ENCODE measurements at places on chromosomes 2 and 18. TPM values are rescaled to one million over a fixed set of nuclear protein-coding genes. Genes with fewer than 3 reads are reported as not detected.
A peak's percentile ranks its signal among the peaks of the same experiment; 100 is the strongest.

GRCh38 chr2:55391155-55391554, 28.5 kb downstream of the CCDC88A start:
- H3K27ac ChIP-seq = no peak overlapping the region
- H3K27me3 ChIP-seq = no peaks in the 10 kb centered on the region
- no peak overlapping the region for H3K4me3 ChIP-seq
- no peaks in the 10 kb centered on the region for H3K4me1 ChIP-seq
- no peaks in the 10 kb centered on the region for H3K36me3 ChIP-seq

EMX1 gene
- total RNA-seq = not detected

DNA sequence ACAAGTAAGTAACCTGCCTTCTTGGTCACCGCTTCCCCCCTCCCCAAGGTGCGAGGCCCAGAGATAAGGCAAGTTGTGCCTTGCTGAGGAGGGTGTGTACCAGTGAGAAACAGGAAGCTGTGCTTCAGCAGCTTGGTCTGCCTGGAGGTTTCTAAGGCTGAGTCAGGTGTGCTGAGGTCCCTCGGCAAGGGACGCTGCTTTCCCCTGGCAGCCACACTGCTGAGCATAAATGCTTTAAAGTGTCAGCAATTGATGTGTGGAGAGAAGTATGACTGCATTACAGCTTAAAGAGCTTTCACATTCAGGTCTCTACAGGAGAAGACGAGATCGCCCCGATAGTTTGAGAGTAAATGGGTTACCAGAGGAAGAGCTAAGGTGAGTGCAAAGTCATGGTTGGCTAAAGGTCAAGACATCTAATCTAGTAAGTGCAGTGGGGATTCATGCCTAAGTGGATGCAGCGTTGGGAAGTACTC, 86.9 kb downstream of the LIMS1 start:
- H3K36me3 ChIP-seq = peaks cover 22% of the 10 kb centered on the region
- H3K27me3 ChIP-seq = no peaks in the 10 kb centered on the region
- DNase-seq = peak; percentile 86
- H3K4me1 ChIP-seq = peaks cover 76% of the 10 kb centered on the region

D2HGDH gene
- total RNA-seq = 24.6 TPM

- no peak for DNase-seq
- H3K4me3 ChIP-seq = no peak overlapping the region
- H3K4me1 ChIP-seq = peaks cover 10% of the 10 kb centered on the region
- peaks cover 26% of the 10 kb centered on the region for H3K36me3 ChIP-seq
- H3K27me3 ChIP-seq = no peaks in the 10 kb centered on the region
Measured at GRCh38 chr2:190365499-190366204, 22.3 kb downstream of the INPP1 start.

TMEM163 gene
- total RNA-seq = 1.8 TPM

DNA sequence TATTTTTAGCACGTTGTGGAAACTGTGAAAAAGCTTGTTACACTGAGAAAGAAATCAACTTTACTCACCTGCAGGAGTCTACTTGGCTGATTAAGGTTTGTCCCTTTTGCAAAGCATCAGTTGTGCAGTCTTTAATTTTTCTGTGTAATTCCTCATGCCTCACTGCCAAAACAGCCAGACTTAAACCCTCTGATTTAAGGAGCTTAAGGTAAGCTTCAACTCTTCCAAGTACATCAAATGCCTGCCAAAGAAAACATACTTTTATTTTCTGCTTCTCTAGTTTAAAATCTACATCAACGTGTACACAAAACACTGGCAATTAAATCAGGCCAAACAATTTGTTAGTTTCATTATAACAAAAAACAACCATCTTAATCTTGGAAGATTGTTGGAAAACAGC, 98.0 kb upstream of the TTN start:
- H3K36me3 ChIP-seq = no peaks in the 10 kb centered on the region
- no peaks in the 10 kb centered on the region for H3K4me1 ChIP-seq

ONECUT2 gene
- total RNA-seq = not detected

DNA sequence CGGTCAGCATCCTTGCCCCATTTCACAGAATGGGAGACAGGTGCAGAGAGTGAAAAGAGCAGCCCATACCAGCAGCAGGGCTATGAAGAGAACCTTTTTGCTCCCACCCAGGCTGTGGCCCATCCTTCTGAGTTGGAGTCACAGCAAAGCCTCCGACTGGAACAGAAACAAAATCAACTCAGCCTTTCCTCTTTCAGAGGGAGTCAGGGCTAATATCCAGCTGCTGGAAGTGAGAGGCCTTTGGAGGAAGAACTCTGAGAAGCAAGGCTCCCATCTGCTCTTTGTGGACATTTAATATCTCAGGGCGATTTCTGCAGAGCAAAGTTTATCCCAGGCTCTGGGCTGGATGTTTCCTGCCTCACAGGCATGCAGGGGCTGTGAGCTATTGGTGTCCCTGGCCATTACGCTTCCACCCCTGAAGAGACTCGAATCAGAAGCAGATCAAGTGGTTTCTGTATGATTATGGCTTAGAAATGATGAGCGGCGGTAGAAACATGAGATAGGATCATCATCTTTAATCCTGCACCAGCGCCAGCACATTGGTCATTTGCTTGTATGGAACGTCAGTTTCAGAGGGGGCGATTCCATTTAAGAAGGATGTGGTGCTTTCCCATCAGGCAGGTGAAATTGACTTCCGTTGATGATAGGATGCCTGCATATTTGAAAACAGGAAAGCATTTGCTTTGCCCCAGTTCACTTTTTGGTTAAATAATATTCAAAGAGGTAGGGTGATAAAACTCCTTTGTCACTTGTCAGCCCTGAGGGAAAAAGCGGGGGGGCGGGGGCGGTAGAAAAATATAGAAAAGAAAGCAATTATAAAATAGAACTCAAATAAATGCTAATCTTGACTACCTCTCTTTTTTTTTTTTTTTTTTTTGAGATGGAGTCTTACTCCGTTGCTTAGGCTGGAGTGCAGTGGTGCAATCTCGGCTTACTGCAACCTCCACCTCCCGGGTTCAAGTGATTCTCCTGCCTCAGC, 152.4 kb downstream of the LRRC30 start:
- H3K27ac ChIP-seq = no peak overlapping the region
- no peaks in the 10 kb centered on the region for H3K4me1 ChIP-seq
- no peaks in the 10 kb centered on the region for H3K36me3 ChIP-seq
- DNase-seq = no peak
- no peak overlapping the region for H3K4me3 ChIP-seq

HRH4 gene
- total RNA-seq = 0.43 TPM

- no peak overlapping the region for H3K4me3 ChIP-seq
- H3K36me3 ChIP-seq = no peaks in the 10 kb centered on the region
- DNase-seq = no peak
Measured at GRCh38 chr2:42941633-42942176, 149.3 kb upstream of the HAAO start.

CTAGE1 gene
- not detected for total RNA-seq

IL36RN gene
- total RNA-seq = not detected

WDPCP gene
- 4.9 TPM for total RNA-seq

MXD1 gene
- 40.8 TPM for total RNA-seq

GRCh38 chr18:55013685-55014084, 54.4 kb upstream of the CCDC68 start:
- no peak for DNase-seq

DNA sequence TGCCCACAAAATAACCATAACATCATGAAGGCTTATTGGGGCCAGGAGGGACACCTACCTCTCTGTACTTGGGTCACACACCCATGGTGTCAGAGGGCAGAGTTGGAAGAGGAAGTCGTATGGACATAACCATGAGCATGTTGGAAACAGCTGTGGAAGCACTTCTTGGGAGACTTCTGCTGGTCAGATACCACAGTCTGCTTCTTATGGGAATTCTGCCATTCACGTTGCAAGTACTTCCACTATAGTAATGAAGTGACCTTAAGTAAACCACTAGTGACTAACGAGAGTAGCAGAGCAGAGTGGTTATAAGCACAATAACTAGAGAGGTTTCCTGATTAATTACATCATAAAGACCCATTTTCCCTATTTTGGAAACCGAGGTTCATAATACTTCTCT, 61.1 kb upstream of the TFPI start:
- no peak overlapping the region for H3K4me3 ChIP-seq
- no peaks in the 10 kb centered on the region for H3K4me1 ChIP-seq
- no peaks in the 10 kb centered on the region for H3K27me3 ChIP-seq
- H3K36me3 ChIP-seq = no peaks in the 10 kb centered on the region
- no peak for DNase-seq
- H3K27ac ChIP-seq = no peak overlapping the region

DNA sequence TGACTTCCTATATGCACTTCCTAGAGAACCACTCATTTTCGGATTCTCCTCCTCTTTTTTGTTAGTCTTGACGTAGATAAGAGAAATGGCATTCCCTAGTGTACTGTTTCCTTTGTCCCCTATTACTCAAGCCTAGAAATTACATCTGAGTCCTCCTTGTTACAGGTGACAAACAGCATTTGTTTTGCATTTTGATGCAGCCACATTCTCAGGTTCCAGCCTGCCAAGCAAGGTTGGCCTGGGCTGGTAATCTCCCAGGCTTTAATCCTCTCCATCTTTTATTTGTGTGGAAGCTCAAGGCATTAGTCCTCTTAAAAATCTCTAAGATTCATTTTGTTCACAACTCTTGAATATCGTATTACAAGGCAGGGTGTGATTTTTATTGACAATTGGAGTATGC, 318.0 kb upstream of the NRP2 start:
- H3K4me1 ChIP-seq = no peaks in the 10 kb centered on the region
- no peaks in the 10 kb centered on the region for H3K36me3 ChIP-seq
- no peak overlapping the region for H3K27ac ChIP-seq
- H3K4me3 ChIP-seq = no peak overlapping the region
- no peak for DNase-seq
- peaks cover 2% of the 10 kb centered on the region for H3K27me3 ChIP-seq

DNA sequence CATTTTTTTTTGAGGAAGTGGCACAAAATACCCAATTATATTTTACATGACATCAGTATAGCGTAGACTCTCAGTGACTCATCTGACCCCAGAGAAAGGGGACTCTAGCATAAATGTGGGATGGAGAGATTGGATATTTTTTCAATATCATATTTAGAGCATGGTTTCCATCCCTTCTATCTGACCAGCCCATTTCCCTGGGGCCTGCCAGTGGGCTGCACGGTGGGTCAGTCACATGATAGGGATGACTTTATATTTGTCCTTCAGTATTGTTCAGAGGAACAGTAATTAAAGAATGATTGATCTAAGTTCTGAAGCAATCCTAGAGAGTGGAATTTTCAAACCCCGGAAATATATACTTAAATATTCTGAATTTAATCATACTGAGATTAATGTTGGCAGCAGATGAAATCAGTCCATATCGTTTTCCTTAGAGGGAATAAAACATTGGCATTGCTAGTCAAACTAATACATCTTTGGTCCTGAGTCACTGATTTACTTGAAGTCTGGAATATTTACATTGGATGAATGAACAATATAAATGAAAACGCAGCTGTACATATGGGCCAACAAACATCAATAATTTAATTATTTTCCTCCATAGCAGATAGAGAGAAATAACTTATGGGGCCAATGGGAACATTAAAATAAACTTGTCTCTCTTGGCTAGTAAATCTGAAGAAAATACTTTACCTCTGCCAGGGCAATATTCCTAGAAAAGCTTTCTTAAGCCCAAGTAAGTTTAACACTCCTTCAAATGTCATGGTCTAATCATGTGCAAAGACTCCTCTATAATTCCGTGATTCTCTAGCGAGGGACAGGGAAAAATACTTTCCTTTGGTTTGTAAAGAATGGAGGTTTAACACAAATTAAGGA, 563.6 kb upstream of the PKDCC start:
- H3K4me3 ChIP-seq = no peak overlapping the region
- no peaks in the 10 kb centered on the region for H3K27me3 ChIP-seq
- no peak for DNase-seq
- no peak overlapping the region for H3K27ac ChIP-seq
- no peaks in the 10 kb centered on the region for H3K4me1 ChIP-seq
- no peaks in the 10 kb centered on the region for H3K36me3 ChIP-seq

DNA sequence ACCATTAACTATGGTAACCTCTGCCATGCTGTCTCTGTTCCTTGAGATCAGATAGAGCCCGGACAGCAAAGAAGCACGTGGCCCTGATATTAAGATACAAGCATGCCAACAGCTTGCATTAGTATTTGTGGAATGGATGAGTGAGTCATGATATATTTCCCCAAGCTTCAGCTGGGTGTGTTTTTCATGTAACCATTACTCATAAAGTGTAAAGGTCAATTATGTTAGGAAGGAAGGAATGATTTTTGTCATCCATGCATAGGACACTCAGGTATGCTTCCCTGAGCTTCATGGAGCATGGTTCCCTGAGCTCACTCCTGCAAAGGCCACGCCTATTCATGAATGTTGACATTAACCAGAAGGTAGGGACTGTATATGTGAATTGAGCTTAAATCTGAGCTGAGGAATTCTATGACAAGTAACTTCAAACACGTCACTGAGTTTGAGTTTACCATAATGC, 74.6 kb downstream of the ARL4C start:
- peak overlapping the region; percentile 2 for H3K4me3 ChIP-seq
- peaks cover 1% of the 10 kb centered on the region for H3K27me3 ChIP-seq
- H3K27ac ChIP-seq = peak overlapping the region; percentile 99
- peaks cover 25% of the 10 kb centered on the region for H3K36me3 ChIP-seq
- peaks cover 71% of the 10 kb centered on the region for H3K4me1 ChIP-seq

- no peak for DNase-seq
- H3K4me1 ChIP-seq = no peaks in the 10 kb centered on the region
- no peak overlapping the region for H3K4me3 ChIP-seq
- no peak overlapping the region for H3K27ac ChIP-seq
- H3K36me3 ChIP-seq = no peaks in the 10 kb centered on the region
- H3K27me3 ChIP-seq = no peaks in the 10 kb centered on the region
Measured at GRCh38 chr2:192347542-192347941, 152.8 kb upstream of the TMEFF2 start.

GRCh38 chr2:66531567-66531966, 96.6 kb downstream of the MEIS1 start:
- H3K4me1 ChIP-seq = no peaks in the 10 kb centered on the region
- no peak overlapping the region for H3K4me3 ChIP-seq
- H3K27ac ChIP-seq = no peak overlapping the region
- no peaks in the 10 kb centered on the region for H3K36me3 ChIP-seq

ARHGAP28 gene
- total RNA-seq = not detected

- no peak overlapping the region for H3K27ac ChIP-seq
- no peak for DNase-seq
- H3K27me3 ChIP-seq = no peaks in the 10 kb centered on the region
- no peaks in the 10 kb centered on the region for H3K4me1 ChIP-seq
Measured at GRCh38 chr18:26119246-26119645, 14.4 kb upstream of the PSMA8 start.

CERKL gene
- total RNA-seq = not detected

GRCh38 chr2:4693266-4693665, 989.9 kb downstream of the DCDC2C start:
- DNase-seq = no peak
- no peaks in the 10 kb centered on the region for H3K36me3 ChIP-seq
- no peaks in the 10 kb centered on the region for H3K4me1 ChIP-seq
- no peak overlapping the region for H3K4me3 ChIP-seq

GRCh38 chr2:189142893-189143759, 36.4 kb downstream of the COL5A2 start:
- DNase-seq = peak; percentile 35
- H3K36me3 ChIP-seq = no peaks in the 10 kb centered on the region

DNA sequence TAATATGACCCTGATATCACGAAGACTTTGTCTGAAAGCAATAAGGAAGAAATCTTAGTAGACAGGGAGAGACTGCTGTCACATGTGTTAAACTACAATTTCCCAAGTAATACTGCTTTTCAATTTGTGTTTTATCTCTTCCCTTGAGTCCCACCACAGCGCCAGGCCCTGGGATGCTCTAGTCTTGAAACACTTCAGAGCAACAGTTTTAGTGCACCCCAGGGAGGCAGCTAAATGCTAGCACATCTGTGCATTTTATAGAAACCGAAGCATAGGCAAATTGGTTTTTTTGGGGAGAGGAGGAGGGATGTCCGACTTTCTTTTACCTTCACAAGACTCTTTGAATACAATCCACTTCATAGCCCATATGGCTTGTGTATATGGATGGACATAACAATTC, 550.0 kb upstream of the SYT4 start:
- H3K4me1 ChIP-seq = no peaks in the 10 kb centered on the region
- no peaks in the 10 kb centered on the region for H3K27me3 ChIP-seq
- no peak overlapping the region for H3K27ac ChIP-seq
- H3K4me3 ChIP-seq = no peak overlapping the region
- H3K36me3 ChIP-seq = no peaks in the 10 kb centered on the region
- DNase-seq = no peak

RRM2 gene
- total RNA-seq = 570 TPM

All from activated CD4-positive, alpha-beta memory T cell treated with anti-CD3 and anti-CD28 coated beads, Interleukin-2, amount 10 ng/mL, durations not matched to agents 7 days and 5 days (primary cell).